A172 (cell line): ENCODE measurements at places on chromosomes 7 and 10. TPM values are rescaled to one million over a fixed set of nuclear protein-coding genes. Genes with fewer than 3 reads are reported as not detected.

The SPDYE2 gene
- total RNA-seq = 0.10 TPM in 1 of 2 replicates, not detected in the other

The APBB1IP gene
- total RNA-seq = not detected in 2 replicates

The WNT16 gene
- not detected in 2 replicates for total RNA-seq

The HOXA10 gene
- total RNA-seq = 26.4 and 30.7 TPM in 2 replicates

The WIPF3 gene
- total RNA-seq = not detected in 2 replicates

The CPA4 gene
- total RNA-seq = 387 and 495 TPM in 2 replicates

The ACHE gene
- 1.5 and 2.8 TPM in 2 replicates for total RNA-seq

The OGDHL gene
- total RNA-seq = 3.5 and 3.6 TPM in 2 replicates

The CCDC3 gene
- total RNA-seq = 0.03 TPM in 1 of 2 replicates, not detected in the other

The UCN3 gene
- not detected in 2 replicates for total RNA-seq

The OPN1SW gene
- total RNA-seq = not detected in 2 replicates

The CCNJ gene
- total RNA-seq = 9.3 and 9.4 TPM in 2 replicates

GRCh38 chr7:3879355-3880075 is 578.5 kb downstream of the SDK1 start:
- no peak for DNase-seq

DNA sequence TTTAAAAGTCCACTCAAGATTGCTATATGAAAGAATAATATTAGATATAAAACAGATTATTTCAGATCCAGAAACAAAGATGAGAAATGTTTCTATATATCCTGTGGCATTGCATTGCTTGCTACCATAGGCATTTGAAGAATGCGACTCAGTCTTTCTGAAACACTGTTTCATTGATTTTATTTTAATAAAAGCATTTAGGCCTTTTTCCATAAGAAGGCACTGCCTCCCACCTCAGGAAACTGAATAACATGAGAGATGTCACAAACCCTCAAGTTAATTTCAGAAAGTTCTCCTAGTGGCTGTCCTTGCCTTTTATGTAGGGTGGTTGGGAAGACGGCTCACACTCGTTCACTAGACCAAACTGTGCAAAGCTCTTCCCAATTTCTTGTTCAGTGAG is 23.3 kb downstream of the PRPS1L1 start:
- no peak for DNase-seq

DNA sequence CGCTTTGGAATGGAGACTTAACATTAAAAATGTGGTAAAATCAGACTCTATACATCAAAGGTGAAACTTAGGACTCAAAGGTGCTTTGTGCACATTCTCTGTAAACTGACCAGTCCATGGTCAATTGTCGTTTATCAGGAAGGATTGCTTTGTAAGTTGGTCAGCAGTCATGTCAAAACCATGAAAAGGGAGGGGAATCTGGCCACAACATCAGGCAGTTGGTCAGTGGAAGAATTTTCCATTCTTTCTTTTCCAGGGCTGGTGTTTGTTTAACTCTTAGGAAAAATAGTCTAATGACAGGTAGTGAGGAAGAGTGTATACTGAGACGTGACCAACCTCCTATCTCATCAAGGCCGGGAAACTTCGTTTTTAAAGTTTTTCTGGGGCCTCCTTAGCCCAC is 226.5 kb downstream of the ADK start:
- DNase-seq = no peak

DNA sequence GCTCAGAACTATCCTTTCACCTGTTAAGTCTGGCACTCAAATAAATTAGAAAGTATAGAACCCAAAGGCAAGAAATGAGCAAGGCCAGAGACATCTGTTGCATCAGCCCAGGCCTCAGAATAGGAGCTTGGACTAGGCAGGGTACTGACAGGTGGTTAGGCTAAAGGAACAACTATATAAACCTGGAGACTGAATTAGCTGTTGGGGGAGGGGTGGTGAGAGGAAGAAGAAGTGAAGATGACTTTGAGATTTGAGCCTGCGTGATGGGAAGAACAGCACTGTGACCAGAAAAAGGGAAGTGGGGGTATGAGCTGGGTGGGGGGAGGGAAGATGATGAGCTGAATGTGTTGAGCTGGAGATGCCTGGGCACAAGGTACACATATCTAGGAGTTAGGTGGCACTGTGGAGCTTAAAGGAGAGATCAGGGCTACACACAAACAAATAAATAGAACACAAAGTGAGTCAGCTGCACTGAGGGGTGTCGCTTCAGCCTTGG is 244.7 kb downstream of the PTEN start:
- DNase-seq = no peak

DNA sequence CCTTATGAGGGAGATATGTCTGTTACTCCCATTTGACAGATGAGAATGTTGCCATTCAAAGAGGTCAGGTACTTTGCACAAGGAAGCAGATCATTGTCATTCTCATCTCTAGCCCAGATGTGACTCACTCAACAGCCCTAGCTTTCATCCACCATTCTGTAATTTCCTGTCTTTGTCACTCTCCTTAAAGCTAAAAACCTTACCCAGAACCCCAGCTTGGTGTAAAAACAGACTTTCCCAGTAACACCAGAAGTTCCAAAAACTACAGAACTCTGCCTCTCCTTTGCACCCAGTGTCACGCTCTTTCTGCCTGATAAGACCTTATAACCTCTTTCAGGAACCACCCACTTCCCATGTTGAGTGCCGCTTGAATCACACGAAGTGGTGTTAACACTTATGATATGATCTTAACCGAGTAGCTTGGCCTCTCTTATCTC is 89.1 kb upstream of the SP4 start:
- DNase-seq = no peak

GRCh38 chr7:38107486-38107893 is 70.6 kb upstream of the STARD3NL start:
- DNase-seq = peak; percentile 79

GRCh38 chr7:47582764-47583738 is 1.1 kb upstream of the TNS3 start:
- DNase-seq = no peak

- no peak for DNase-seq
Observed at GRCh38 chr7:22589641-22590201, 89.7 kb upstream of the STEAP1B start.

- DNase-seq = no peak
Observed at GRCh38 chr10:11357439-11357838, 254.0 kb downstream of the USP6NL start.

DNA sequence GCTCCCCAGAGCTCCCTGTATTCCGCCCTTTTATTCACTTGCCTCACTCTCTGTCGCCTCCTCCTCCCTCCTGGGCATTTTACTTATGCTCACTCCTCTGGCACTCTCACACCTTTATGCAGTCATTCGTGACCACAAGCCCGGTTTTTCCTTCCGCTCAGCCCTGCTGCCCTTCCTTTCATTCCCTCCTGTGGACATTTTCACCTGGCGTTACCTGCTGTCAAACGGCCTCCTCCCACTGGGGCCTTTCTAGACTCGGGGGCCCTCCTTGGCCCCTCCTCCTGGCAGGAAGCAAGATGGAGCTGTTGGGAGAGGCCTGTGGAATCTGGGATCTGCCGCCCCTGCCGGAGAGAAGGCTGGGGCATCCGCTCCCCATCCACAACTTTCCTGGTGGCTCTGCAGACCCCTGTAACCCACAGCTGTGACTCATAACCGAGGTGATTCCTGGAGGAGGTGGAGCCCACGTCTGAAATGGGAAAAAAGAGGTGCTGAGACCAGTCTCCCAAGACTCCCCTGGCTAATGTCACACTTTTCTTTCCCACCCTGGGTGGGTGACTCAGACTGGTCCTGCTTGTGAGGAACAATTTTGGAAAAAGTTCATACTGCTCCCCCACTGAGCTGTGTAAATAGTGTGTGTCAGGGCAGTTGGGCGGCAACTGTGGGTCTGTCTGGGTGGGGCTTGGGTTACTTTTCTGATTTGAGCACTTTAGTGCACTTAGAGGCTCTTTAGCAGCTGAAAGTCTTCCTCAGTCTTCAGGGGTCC is 1.2 kb downstream of the VCL start:
- peak; percentile 94 for DNase-seq

GRCh38 chr10:78980354-78980753 is 88.4 kb upstream of the ZMIZ1 start:
- DNase-seq = no peak

GRCh38 chr7:98974906-98975816 is 96.8 kb downstream of the TRRAP start:
- DNase-seq = no peak

- no peak for DNase-seq
Observed at GRCh38 chr7:17013204-17013603, 131.4 kb upstream of the AGR3 start.

- no peak for DNase-seq
Observed at GRCh38 chr10:130140425-130140824, 4.2 kb downstream of the GLRX3 start.

- no peak for DNase-seq
Observed at GRCh38 chr10:75070476-75070875, 41.0 kb upstream of the SAMD8 start.

DNA sequence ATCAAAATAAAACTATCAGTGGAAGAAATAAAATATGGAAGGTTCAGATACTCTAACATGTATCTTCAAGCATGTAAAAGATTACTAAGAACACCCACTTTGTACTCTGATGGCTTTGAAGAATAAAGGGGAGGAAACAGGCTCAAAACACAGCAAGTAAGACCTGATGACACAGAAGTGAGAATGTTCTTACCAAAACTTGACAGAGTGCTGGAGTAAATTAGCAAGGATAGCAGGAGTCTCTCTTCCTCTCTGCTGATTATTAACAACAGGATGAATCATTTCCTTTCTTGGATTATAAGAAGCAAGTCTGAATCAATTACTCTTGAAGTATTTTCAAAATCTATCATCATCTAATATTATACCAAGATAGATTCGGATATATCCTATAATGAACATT is 47.5 kb downstream of the GLI3 start:
- DNase-seq = peak; percentile 13

- DNase-seq = no peak
Observed at GRCh38 chr7:30922596-30922995, 10.9 kb downstream of the AQP1 start.

DNA sequence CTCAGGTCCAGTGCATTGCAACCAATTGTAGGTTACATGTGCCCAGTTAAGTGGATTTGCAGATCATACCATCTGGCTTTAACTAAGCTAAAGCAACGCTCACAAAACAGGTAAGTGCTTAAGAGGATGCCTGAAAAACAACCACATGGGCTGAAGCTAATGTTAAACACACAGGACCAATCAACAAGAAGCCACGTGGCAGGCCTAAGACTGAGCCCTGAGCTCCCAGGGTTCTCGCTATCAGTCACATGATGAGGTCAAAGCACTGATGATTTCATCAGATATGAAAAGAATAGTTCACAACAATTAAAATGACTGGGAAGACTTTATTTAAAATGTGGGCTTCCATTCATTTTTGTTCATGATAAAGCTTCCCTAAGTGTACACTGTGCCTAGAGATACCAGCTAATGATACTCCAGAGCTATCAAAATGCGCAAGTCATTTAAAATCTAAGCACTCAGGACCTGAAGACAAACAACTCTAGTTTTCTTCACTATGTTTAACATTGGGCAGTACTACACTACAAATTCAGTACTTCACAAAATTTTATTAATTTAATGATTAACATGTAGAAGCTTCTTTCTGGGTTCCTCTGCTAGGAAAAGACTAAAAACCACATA is 90.6 kb downstream of the PIP4K2A start:
- DNase-seq = no peak

DNA sequence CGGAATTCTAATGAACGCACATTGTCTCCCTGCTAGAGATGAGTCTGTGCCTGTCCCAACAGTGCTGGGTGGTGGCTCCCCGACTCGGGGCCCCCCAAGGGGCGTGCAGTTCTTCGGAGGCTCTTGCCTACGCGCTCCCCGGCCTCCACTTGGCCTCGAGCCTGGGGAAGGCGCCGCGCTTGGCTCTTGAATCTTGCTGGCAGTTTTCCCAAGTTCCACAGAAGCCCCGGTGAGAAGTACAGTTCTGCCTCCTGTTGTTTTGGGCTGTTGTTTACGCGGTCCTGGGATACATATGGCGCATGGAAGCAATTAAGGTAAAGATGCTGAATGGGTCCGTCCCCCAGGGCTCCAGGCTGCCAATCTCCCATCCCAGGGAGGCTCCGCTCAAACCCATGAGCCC is 32.6 kb upstream of the UNCX start:
- DNase-seq = no peak

DNA sequence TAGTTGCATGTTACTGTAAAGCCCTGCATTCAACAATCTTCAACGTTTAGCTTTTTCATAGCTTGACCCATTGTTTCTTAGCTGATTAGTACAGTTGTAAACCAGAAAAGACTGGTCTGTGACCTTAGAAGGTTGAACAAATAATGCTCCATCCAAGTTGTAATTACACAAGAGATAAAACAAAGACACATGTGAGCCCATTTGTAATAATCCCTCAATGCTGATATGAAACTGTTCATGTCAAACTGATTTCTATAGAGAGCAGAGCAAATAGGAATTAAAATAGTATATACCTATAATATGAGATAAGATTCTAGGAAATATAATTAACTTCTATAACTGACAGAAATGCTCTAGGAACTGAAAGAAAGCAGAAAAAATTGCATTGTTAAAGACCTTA is 94.7 kb upstream of the SLC25A13 start:
- DNase-seq = no peak

DNA sequence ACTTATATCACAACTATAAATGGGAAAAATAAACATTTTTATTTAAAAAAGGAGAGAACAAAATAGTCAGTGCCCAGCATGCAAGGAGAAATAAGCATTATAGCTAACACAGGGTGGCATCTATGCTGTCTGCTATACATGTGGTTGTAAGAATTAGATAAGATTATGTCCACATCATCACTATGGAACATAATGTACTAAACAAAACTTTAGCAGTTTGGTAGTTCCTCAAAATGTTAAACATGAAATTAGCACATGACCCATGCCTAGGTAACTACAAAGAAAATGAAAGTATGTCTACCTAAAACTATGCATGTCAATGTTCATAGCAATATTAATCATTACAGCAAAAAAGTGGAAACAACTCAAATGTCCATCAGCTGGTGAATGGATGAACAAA is 28.7 kb upstream of the RUFY2 start:
- DNase-seq = no peak

DNA sequence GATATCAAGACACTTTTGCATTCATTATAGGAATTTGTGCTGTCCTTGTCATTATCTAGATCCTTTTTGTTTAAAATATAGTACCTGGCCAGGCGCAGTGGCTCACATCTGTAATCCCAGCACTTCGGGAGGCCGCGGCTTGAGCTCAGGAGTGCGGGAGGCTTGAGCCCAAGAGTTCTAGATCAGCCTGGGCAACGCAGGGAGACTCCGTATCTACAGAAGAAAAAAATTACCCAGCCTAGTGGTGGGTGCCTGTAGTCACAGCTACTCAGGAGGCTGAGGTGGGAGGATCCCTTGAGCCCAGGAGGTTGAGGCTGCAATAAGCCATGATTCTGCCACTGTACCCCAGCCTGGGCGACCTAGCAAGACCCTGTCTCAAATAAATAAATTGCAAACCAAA is 621 bp upstream of the MORN4 start:
- DNase-seq = no peak
